ENCODE measurements at places on chromosomes 16 and 17. TPM values are rescaled to one million over a fixed set of nuclear protein-coding genes. Genes with fewer than 3 reads are reported as not detected.

- H3K4me3 ChIP-seq: peak overlapping the region; percentile 58
- no peak overlapping the region for H3K27ac ChIP-seq
- peaks cover 18% of the 10 kb centered on the region for H3K27me3 ChIP-seq
- no peak for DNase-seq
- no peaks in the 10 kb centered on the region for H3K36me3 ChIP-seq
These were observed 111.3 kb downstream of the C16orf78 start for GRCh38 chr16:49484936-49485335.

DNA sequence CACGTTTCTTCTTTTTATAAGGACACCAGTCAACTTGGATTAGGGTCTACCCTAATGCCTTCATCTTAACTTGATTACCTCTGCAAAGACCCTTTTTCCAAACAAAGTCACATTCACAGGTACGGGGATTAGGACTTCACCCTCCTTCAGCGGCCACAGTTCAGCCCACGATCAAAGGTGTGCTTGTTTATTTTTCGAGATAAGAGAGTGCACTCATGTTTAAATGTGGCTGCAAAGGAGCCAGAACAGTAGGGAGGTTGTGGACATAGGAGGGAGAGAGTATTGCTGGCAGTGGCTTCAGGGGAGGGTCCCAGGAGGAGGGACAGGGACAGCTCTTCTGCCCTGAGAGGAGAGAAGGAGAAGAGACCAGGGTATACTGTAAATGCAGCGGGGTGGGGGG is 46.7 kb downstream of the MGAT5B start:
- no peak overlapping the region for H3K27ac ChIP-seq
- H3K4me1 ChIP-seq: no peaks in the 10 kb centered on the region
- H3K4me3 ChIP-seq: no peak overlapping the region
- H3K27me3 ChIP-seq: peaks cover 19% of the 10 kb centered on the region
- H3K36me3 ChIP-seq: peaks cover 4% of the 10 kb centered on the region
- no peak for DNase-seq

Gene CCL8
- total RNA-seq: not detected

- H3K36me3 ChIP-seq: no peaks in the 10 kb centered on the region
- H3K27ac ChIP-seq: no peak overlapping the region
- DNase-seq: no peak
- peaks cover 4% of the 10 kb centered on the region for H3K4me1 ChIP-seq
- H3K27me3 ChIP-seq: peaks cover 10% of the 10 kb centered on the region
These were observed 12.1 kb upstream of the ACSF3 start for GRCh38 chr16:89081556-89081955.

DNA sequence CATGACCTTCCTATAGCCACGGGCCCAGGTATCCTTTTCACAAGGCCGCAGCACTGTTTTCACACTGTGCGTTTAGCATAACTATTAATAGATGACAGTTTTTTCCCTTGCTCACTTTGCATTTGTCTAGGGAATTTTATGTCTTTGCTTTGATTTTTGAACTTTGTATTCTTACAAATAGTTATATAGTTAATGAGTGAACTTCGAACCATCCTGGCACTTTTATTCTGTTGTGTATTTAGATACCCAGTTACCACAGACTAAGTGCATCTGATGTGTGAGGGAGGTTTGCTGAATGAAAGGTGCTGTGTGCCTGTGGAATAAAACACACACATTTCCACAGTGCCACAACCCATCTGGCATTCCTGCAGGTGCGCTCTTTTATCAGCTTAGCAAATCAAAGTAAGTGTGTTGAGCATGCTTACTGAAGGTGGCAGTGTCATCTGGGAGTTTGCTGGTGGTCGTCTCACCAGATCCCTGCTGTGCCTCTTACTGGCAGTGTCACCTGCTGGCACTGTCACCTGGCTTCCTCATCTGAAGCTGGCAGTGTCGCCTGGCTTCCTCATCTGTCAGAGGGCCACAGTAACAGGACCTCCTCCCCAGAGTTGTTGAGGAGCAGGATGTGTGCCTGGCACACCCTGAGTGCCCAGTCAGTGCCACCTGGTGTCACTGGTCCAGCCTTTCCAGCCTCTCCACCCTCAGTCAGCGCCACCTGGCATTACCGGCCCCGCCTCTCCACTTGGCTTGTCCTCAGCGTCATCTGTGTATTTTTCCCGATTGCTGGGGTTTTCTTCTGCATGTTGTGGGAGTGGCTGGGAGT is 37.6 kb downstream of the USP10 start:
- peaks cover 8% of the 10 kb centered on the region for H3K36me3 ChIP-seq
- no peak for DNase-seq
- H3K27ac ChIP-seq: peak overlapping the region; percentile 73
- peaks cover 47% of the 10 kb centered on the region for H3K4me1 ChIP-seq

GRCh38 chr17:19017401-19017800 is 12.8 kb upstream of the FAM83G start:
- no peaks in the 10 kb centered on the region for H3K36me3 ChIP-seq
- no peak for DNase-seq
- no peaks in the 10 kb centered on the region for H3K27me3 ChIP-seq
- no peak overlapping the region for H3K27ac ChIP-seq

DNA sequence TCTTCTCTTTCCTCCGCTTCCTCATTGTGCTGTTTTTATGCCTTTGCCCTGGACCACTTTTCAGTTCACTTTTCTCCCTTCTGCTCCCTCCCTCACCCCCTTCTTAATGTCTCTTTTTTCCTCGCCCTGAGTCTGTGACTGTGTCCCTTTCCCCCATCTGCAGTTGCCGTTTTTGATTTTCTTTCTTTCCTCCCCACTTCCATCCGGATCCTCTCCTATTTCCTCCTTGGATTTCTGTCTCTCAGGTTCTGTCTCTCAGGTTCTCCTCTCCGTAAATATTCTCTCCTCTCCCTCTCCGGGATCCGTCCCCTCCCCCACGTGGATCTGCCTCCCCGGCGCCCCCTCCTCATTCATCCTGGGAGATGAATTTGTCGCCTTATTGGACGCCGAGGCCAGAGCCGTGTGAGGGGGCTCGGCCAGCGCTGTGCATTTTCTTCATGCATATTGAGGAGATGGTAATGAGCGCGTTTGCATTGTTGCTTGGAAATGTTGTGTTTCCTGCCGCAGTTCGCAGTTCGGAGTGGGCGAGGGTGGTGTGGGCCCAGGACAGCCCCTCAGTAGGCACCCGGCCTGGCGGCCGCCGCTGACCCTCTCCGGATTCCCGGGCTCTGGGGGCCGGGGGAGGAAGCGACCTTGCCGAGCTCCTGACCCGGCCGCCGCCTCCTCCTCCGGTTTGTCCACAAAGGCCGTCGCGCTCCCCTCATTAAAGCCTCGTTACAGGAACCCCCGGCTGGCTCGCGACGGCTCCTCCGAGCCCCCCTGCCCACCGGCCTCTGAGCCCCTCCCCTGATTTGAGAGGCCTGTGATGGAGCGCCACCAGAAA is 4.5 kb upstream of the IRX3 start:
- H3K4me3 ChIP-seq: peak overlapping the region; percentile 81
- no peaks in the 10 kb centered on the region for H3K36me3 ChIP-seq
- peaks cover 19% of the 10 kb centered on the region for H3K4me1 ChIP-seq
- peaks cover 77% of the 10 kb centered on the region for H3K27me3 ChIP-seq
- H3K27ac ChIP-seq: no peak overlapping the region

- peaks cover 4% of the 10 kb centered on the region for H3K27me3 ChIP-seq
- no peak overlapping the region for H3K27ac ChIP-seq
- DNase-seq: no peak
- no peaks in the 10 kb centered on the region for H3K4me1 ChIP-seq
- H3K36me3 ChIP-seq: no peaks in the 10 kb centered on the region
- H3K4me3 ChIP-seq: no peak overlapping the region
These were observed 470.1 kb downstream of the TOX3 start for GRCh38 chr16:52076801-52077201.

Gene KCNJ12
- 2.2 TPM for total RNA-seq

- H3K27ac ChIP-seq: peak overlapping the region; percentile 36
- no peaks in the 10 kb centered on the region for H3K4me1 ChIP-seq
- H3K4me3 ChIP-seq: no peak overlapping the region
- DNase-seq: no peak
- no peaks in the 10 kb centered on the region for H3K36me3 ChIP-seq
- peaks cover 17% of the 10 kb centered on the region for H3K27me3 ChIP-seq
These were observed 7.3 kb upstream of the PRSS36 start for GRCh38 chr16:31157136-31157535.
